ENCODE measurements at places on chromosomes 13 and 19.

DNA sequence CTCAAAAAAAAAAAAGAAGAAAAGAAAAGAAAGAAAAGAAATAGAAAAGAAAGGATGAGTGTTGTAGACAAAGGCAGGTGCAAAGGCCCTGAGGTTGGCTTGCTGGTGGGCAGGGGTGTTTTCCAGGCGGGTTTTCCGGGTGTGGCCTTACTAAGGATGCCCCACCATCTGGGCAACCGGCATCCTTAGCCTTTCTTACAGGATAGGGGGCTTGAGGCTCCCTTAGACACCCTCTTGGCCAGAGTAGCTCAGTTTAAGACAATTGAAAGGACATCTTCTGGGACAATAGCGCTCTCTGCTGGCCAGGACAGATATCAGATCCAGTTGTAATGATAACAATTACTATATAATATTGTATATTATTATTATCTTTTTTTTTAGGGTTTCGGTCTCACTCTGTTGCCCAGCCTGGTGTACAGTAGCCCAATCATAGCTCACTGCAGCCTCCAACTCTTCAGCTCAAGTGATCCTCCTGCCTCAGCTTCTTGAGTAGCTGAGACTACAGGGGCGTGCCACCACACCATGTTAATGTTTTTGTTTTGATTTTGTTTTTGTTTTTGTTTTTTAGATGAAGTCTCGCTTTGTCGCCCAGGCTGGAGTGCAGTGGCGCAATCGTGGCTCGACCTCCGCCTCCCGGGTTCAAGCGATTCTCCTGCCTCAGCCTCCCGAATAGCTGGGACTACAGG is 1.4 kb upstream of the QTRT1 start:
- no peak for DNase-seq

- no peak for DNase-seq
Observed at GRCh38 chr19:6864325-6864940, 22.9 kb upstream of the ADGRE1 start.

DNA sequence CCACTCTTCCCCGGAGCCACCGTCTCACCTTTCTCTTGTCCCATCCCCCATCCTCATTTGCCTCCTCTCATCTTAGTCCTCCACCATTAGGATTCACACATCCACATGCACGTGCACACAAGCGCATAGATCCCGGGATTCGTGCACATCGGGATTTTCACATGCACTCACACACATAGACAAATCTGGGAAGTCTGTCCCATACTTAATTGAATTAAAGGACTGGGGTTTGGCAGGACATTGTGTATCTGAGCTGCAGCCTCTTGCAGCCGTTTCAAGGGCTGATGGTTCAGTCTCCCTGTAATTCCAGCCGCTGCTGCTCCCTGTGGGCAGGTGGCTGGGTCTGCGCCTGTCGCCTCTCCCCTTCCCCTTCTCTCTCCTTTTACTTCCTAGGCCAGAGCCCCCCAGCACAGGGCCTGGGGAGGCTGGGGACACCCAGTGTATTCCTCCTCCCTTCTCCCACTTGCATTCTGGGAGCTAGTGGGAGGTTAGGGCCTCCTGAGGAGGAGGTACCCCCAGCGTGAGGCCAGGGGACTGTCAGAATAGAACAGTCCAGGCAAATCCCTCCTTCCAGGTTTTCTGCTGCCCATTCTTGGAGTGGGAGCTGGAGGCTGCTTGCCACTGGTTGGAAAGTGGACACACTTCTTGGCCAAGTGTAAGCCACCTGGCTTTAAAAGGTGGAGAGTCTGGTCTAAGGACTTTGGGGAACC is 43.6 kb downstream of the LYL1 start:
- DNase-seq = no peak

- no peak for DNase-seq
Observed at GRCh38 chr19:58093071-58093470, 5.0 kb downstream of the ZSCAN18 start.

GRCh38 chr19:45428384-45429231 is 4.9 kb upstream of the ERCC1 start:
- no peak for DNase-seq

GRCh38 chr13:37070956-37071355 is 11.5 kb upstream of the SUPT20H start:
- no peak for DNase-seq

GRCh38 chr13:71979616-71980015 is 112.6 kb upstream of the DACH1 start:
- DNase-seq = no peak

DNA sequence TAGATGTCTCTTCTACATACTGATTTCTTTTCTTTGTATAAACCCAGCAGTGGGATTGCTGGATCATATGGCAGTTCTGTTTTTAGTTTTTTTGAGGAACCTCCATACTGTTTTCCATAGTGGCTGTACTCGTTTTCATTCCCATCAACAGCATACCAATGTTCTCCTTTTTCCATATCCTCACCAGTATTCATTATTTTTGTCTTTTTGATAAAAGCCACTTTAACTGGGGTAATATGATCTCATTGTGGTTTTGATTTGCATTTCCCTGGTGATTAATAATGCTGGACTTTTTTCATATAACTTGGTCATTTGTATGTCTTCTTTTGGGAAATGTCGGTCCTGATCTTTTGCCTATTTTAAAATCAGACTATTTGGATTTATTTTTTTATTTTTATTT is 108.5 kb downstream of the PAN3 start:
- DNase-seq = no peak

- DNase-seq = no peak
Observed at GRCh38 chr19:57302020-57302465, 18.2 kb upstream of the ZNF543 start.

DNA sequence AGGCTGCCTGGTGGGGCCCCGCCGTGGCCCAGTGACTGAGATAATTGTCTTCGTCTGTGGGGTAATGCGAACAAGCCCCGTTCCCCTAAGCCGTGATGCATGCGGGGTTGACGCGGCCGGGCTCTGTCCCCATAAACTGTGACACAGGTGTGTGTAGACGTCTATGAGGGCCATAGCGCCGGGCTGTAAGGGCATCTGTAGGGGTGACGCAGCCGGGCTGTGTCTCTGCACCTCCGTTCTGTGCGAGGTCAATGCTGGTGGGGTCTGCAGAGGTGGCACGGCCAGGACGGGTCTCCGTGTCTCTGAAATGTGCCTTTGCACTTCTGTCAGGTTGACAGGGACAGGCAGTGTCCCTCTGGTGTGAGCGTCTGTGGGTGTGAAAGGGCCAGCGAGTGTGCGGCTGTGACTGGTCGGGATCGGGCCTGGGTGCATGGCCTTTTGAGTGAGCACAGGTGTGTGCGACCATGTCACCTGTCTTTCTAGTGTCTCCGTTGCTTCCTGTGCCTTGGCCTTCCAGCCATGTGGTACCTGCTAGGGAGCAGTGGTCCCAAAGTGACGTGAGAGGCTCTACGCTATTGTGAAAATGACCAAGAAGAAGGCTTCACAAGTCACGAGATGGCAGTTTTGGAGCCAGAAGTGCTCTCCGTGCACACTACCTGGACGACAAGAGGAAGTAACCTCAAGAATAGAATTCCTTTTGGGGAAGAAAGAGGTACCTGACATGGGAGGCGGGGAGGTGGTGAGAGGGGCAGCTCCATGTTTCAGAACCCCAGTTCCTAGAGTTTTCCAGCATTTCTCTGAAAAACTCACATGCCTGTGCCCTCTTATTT is 16.4 kb upstream of the ZNF331 start:
- no peak for DNase-seq

DNA sequence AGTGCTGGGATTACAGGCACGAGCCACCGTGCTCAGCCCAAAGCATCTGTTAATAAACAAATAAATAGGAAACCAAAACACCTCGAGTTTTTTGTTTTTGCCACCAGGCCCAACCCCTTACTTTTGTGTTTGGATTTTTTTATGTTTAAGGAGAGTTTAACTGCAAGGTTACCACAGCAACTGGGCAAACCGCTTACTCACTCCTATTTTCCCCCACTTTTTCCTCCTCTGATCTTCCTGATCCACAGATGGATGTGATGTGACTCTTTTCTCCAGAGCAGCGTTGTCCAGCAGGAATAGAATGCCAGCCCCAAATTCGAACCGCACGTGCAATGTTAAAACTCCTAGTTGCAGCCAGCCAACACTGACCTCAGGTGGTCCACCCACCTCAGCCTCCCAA is 2.1 kb upstream of the PNMA8B start:
- DNase-seq = no peak

GRCh38 chr13:44739539-44739938 is 163.4 kb upstream of the TSC22D1 start:
- DNase-seq = no peak

GRCh38 chr13:85525411-85525810 is 273.8 kb downstream of the SLITRK6 start:
- DNase-seq = no peak

DNA sequence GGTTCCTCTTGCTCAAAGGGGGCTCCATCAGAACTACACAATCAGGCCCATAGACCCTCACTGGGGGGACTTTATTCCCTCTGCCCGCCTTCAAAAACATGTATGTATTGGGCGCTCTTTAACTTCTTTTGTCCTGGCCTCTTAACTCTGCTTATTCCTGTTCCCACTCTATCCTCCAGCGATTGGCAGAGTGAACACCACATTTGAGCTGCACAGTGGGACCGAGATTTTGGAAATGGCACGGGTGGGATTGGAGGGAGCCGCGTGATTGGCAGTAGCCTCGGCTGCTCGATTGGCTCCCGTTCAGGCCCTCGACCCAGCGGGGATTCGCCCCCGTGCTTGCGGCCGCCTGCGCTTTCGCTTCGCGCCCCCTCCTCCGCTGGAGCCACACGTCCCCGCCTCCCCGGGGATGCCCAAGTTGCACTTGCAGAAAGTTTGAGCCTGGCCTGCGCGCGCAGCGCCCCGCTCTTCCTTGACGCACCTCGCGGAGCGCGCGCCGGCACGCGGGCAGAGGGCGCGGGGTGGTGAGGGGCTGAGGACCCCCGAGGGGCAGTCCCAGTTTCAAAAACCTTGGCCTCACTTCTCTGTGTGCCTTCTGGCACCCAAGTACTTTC is at the start of gene ZIC5:
ZIC5 (minus strand) TSS at position 192 of the 614 bp plus-strand sequence; CDS start at position 28, 164 bp downstream.
- DNase-seq = no peak

GRCh38 chr13:33179463-33179862 is 106.1 kb downstream of the STARD13 start:
- no peak for DNase-seq

GRCh38 chr13:56352901-56353300 is 787.8 kb upstream of the PRR20A start:
- no peak for DNase-seq

DNA sequence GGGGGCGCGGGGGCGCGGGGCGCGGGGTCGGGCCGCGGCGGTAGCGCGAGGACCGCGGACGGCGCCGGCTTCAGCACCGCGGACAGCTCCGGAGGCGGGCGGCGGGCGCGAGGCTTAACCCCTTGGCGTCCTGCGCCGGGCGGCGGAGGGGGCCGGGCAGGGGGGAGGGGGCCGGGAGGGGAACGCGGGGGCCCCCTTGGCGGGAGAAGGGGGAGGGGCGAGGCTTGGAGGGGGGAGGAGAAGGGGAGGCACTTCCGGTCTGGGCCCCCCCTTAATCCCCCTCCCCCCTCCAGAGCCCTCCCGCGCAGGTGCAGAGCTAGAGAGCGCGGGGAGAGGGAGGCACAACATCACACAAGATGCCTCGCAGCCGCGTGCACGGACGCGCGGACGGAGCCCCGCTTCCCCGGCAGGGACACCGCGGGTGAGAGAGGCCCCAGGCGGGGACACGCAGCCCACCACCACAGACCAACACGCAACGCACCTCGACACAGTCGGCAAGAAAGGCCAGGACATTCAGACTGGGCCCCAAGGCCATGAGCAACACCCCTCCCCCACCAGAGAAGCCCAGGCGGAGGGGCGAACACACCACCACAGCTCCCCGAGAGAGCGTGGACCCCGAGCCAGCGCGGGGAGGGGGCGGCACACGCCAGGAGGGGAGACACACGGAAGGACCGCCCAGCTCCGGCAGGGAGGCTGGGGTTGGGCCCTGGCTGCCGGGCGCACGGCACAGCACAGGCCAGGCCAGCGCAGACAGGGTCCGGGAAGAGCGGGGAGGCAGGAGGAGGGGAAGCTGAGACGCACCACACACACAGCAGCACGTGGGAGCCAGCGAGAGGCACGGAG is 24.1 kb downstream of the SHANK1 start:
- DNase-seq = no peak

GRCh38 chr19:47615714-47616113 is 6.8 kb downstream of the BICRA start:
- no peak for DNase-seq

DNA sequence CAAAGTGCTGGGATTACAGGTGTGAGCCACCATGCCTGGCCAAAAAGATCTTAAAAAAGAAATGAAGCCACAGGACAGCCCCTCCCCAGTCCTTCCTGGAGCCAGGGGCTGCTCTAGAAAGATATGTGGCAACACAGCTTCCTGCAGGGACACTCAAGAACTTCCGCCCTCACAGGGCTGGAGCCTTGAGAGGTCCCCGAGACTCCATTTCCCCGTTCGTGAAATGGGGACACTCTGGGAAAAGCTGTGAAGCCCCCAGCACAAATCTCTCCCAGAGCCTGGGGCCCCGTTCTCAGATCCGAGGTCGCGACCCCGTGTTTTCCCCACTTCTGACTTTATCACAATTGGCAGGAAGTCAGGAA is 2.5 kb upstream of the GPX4 start:
- no peak for DNase-seq

- no peak for DNase-seq
Observed at GRCh38 chr13:111186305-111186935, 71.3 kb downstream of the ARHGEF7 start.

DNA sequence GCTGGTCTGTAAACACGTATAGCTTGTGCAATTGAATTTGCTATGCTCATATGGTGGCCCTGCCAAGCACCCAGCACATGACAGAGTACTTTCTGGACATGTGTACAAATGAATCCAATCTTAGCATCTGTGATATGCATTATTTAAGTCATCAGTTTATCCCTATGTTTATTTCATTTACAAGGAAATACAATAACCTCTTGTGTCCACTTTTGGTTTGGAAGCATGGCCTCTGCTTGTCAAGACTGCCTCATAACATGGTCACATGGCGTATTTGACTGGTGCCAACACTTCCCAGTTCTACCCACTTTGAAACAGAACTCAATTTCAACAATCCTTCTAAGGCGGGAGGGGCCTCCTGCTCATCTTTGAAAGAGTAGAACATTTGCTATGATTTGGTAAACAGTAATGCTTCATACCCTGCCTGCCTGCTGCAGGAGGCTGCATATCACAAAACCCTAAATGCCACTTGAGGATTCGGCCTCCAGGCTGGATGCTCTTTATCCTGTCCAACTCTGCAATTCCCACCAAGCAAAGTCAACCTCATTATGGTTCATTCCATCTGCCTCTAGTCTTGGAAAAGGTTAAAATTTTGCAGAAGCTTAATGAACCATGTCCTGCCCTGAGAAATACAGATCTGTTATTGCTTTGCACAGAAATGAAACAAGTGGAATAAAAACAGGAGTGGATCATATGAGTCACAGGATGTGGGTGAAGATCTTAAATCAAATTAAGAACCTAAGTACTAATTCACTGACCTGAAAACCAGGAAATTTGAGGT is 151.3 kb downstream of the CYSLTR2 start:
- no peak for DNase-seq

DNA sequence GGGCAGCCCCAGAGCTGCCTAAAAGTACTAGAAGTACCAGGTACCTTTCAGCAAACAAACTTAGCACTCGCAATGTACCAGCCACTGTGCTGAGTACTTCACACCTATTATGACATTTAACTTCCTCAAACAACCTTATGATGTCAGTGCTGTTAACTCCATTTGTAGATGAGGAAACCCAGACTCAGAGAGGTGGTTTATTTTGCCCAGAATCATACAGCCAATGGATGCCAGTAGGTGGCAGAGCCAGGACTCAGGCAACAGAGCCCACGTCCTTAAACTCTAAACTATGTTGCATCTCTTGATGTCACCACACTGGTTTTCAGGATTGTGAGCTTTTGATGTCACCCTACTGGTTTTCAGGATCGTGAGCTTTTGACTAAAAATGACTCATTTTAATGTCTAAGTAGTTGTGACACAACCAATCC is 78.9 kb downstream of the FLT1 start:
- no peak for DNase-seq

GRCh38 chr19:18684642-18684993 is 1.1 kb downstream of the CRTC1 start:
- no peak for DNase-seq
